PC-9 (cell line): ENCODE measurements at places on chromosomes 5 and 9. TPM values are rescaled to one million over a fixed set of nuclear protein-coding genes. Genes with fewer than 3 reads are reported as not detected.

ZBTB26 gene
- total RNA-seq: 10.2 and 12.2 TPM in 2 replicates

PCSK5 gene
- 8.2 and 9.8 TPM in 2 replicates for total RNA-seq

SLC28A3 gene
- 0.08 and 0.13 TPM in 2 replicates for total RNA-seq

FGF10 gene
- not detected in 2 replicates for total RNA-seq

SKIC3 gene
- 43.7 and 50.7 TPM in 2 replicates for total RNA-seq

KIF3A gene
- 10.1 and 15.2 TPM in 2 replicates for total RNA-seq

SLC24A2 gene
- total RNA-seq: not detected in 2 replicates

SMIM3 gene
- 11.5 and 12.1 TPM in 2 replicates for total RNA-seq

TMEM174 gene
- not detected in 2 replicates for total RNA-seq

DNA sequence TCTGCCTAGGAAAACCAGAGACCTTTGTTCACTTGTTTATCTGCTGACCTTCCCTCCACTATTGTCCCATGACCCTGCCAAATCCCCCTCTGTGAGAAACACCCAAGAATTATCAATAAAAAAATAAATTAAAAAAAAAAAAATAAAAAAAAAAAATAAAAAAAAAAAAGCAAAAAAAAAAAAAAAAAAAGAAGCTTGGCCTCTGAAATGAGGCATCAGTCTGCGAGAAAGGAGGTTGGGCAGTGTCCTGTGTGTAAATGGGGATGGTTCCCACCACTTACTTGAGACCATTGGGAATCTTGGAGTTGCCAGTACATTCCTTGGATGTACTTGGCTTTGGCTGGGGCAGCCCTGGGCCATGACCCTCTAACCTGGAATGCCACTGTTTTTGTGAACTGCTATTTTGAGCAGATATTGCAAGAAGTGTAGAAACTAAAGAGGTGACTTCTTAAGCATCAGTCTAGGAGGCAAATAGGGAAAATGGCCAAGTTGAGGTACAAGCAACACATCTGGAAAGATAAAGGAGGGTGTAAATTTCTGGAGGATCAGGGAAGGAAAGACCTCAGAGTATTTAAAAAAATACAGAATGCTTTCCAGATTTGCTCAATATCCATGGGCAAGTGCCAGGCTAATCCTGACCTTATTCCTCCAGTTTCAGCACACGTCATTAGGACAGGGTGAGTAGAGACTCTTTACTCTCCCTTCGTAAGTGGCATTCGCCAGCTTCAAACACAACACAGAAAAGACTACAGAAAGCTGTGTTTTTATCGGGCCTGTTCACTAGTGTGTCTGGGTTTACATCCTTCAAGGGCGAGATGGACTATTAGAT, 58.1 kb downstream of the HSPA4 start:
- DNase-seq: no peak

GRCh38 chr5:83721953-83722901, 1.6 kb upstream of the HAPLN1 start:
- no peak for DNase-seq

GRCh38 chr5:155867522-155868088, 459.4 kb upstream of the SGCD start:
- DNase-seq: no peak

GRCh38 chr5:173634465-173634983, 18.1 kb upstream of the BOD1 start:
- no peak for DNase-seq

DNA sequence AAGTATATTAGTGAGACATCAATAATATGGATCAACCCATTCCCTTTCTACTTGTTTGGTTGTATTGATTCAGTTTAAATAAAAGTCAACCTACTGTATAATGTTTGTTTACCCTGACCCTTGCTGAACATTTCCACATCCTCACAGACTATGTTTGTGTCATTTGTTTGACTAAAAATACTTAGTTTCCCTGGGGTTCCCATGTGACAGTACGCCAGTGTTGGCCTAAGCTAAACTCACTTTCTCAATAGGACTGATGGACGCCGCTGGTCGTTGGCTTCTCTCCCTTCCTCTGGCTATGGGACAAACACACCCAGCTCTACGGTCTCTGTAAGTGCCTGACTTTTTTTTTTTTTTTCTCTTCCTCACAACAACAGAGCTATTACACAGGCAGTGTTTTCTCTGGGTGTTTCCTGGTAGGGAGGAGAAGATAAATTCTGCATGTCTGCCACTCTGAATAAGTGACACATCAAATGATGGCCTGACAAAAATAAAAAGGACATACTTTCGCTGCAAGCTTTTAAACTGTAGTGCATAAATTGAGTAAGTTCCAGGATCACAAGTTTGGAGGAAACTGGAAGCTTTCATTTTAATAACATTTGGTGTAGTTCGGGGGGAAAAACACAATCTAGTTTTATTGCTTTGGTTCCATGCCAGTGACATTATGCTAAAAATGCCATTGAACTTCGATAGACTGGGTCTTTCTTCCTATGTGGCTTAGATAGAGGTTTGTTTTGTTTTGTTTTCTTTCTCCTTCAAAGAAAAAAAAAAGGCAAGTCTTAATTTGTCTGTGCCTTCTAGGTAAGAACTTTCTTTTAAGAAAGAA, 101.0 kb downstream of the CD180 start:
- no peak for DNase-seq

DNA sequence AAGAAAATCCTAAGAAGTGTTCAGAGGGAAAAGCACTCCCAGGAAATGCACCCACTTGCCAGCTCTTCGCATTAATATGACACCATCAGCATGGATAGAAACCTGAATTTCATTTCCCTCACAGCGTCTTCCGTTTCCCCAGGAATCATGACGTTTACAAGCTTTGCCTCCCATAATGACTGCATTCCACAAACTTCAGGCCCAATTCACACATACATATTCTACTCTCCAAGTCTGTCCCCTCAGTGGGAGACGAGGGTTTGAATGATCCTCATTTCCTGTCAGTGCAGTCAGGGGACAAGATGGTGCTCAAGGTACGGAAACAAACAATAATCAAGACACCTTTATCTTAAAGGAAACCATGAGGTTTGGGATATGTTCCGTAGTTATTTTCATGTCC, 44.9 kb upstream of the MAN2A1 start:
- no peak for DNase-seq

DNA sequence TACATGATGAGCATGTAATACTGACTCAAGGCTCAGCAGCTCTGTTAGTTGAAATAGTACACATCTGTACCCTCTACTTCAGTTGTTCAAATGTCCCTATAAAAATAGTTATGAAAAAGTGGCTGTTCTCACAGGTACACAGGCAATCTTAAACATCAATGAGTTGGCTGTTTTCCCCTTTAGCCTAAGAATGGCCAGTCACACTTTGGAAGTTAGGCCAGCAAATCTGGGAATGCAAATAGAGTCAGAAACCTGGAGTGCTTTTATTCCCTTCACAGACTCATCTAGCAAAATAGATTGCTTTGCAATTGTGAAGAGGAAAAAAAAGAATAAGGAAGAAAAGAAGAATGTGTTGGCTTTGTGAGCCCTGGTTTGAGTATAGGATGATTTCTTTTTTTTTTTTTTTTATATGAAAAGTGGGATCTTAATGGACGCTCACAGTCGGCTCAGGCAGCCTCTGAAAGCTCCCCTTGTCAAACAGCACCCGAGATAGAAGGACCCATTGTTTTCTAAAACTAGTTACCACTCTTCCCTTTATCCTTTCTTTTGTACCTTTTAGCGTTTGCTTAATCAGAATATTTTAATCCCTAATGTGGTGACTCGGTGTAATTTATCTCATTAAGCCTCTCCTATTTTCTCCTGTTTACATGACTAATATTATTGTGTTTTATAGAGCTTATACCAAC, 27.9 kb upstream of the TLE1 start:
- no peak for DNase-seq

GRCh38 chr5:83363886-83364275, 107.7 kb upstream of the VCAN start:
- no peak for DNase-seq

DNA sequence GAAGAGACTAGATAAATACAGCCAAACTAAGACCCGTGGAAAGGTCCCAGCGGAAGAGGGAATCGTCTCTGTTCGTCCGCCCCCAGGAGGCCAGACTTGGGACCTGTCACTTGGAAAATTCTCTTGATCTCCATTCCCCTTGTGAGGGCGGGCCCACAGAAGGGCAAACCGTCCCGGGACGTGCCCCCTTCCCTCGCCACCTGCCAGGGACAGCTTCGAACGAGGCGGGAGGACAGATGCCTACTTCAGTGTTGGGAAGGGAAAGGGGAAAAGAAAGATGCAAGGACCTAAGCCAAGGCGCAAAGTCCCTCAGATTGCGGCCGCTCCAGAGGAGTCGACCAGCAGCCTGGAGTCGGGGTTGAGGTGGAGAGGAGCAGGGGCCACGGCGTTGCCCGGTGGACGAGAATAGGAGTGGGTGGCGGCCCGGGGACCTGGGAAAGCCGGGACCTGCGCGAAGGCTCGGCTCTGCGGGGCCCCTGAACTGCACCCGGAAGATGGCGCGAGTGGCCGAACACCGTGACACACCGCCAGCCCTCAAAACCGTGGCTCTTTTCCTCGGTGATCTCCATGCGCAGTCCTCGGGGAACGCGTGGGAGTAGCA, 4.4 kb upstream of the EBF1 start:
- no peak for DNase-seq

GRCh38 chr9:13100914-13101572, 178.4 kb downstream of the MPDZ start:
- no peak for DNase-seq

GRCh38 chr5:14118551-14119320, 24.4 kb upstream of the TRIO start:
- DNase-seq: no peak

GRCh38 chr5:58440901-58441460, 18.9 kb downstream of the PLK2 start:
- DNase-seq: no peak

GRCh38 chr5:115360046-115360685, 63.7 kb upstream of the CCDC112 start:
- DNase-seq: no peak

GRCh38 chr9:127680846-127681245, 25.9 kb upstream of the CFAP157 start:
- no peak for DNase-seq

DNA sequence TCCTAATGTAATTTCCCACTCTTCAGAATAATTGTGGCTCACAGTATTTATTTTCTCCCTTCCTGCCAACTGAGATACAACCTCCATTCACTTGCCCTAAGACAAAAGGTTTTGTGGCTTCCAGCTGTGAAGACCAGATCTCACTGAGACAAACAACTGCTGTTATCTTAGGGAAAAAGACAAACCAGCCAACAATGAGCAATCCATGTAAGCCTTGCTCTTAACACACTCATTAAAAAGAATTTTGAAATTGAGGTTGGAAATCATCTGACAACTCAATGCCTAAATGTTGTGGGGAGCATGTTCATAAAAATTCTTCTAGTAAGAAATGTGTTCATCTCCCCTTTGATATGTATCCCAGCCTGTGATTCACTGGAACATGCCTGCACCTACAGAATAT, 132.9 kb downstream of the ADAMTSL1 start:
- no peak for DNase-seq

- no peak for DNase-seq
These were observed 45.1 kb upstream of the SUB1 start for GRCh38 chr5:32539981-32540845.

GRCh38 chr9:114513055-114513958, 8.0 kb upstream of the WHRN start:
- no peak for DNase-seq
